ENCODE measurements at places on chromosomes 1 and 21. TPM values are rescaled to one million over a fixed set of nuclear protein-coding genes. Genes with fewer than 3 reads are reported as not detected.

The FALEC gene
- polyA plus RNA-seq = 1.9 TPM

- H3K4me3 ChIP-seq = no peak overlapping the region
- no peaks in the 10 kb centered on the region for H3K27me3 ChIP-seq
- H3K4me1 ChIP-seq = peaks cover 28% of the 10 kb centered on the region
- peak overlapping the region; percentile 73 for H3K27ac ChIP-seq
- DNase-seq = no peak
Measured at GRCh38 chr1:179190861-179191260, 38.6 kb downstream of the ABL2 start.

DNA sequence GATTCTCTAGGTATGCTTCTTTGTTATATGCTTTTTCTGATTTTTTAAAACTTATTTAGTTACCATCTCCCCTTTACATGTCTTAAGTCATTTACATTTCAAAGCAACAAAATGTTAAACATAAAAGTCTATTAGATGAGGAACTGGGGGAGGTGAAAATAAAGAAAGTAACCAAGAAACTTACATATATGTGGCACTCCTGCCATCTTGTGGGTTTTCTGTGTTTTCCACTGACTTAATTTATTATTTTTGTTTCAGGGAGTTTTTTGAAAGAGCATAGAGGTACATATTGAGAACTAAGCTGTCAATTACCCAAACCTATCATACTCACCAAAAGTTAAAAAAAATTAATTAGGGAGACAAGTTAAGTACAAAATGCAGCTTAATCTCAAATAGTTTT lies 1531.1 kb downstream of the MRPL39 start:
- no peak overlapping the region for H3K27ac ChIP-seq
- H3K27me3 ChIP-seq = no peaks in the 10 kb centered on the region
- no peak overlapping the region for H3K4me3 ChIP-seq
- H3K4me1 ChIP-seq = no peaks in the 10 kb centered on the region
- H3K36me3 ChIP-seq = no peaks in the 10 kb centered on the region
- DNase-seq = no peak

The NBPF4 gene
- polyA plus RNA-seq = 0.15 TPM

Data from left lung (tissue), 14 donors.